ENCODE measurements at places on chromosomes 6 and 20.

- no peak for DNase-seq
Measured at GRCh38 chr6:153621491-153621890, 417.5 kb upstream of the OPRM1 start.

- DNase-seq = no peak
Measured at GRCh38 chr20:50023116-50023805, 40.5 kb downstream of the SNAI1 start.

DNA sequence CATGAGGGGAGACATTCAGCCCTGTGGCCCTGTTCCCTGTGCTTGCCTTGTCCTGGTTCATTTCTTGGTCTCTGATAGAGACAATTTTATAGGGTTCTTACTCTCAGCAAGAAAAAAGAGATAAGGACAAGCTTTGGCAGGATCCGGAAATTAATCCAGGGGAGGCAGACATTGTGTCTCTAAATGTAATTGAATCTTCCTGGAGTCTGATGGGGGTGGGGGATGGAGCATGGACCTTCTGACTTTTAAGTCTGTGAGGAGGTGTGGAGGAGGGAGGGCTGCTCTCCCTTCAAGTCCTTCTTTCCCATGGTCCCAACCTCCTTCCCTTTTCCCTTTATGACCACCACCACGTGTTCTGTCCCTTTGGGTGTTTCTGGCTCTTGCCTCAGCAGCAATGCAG lies 512.7 kb downstream of the DHX35 start:
- no peak for DNase-seq

DNA sequence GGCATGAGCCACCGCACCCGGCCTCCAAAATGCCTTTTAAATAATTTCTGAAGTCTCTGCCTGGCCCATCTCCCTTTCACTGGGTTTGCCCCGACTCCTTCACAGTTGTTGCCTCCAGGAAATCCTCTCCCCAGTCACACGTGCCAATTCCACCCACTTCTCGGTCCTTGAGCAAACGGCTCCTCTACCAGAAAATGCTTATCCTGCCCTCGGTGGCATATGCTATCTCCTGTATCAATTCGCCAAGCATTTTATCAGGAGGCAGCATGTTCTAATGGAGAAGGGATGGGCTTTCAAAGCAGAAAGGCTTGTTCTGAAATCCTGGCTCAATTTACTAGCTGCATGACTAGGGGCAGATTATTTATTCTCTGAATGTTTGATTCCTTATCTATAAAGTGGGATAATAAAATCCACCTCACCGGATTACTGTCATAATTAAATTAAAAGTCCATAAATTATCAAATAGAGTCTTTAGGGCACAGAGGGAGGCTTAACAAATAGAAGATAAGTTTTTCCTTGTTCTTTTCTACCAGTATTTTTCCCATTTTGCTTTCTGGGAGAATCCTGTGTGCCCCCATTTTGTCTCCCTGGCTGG lies 66.3 kb downstream of the PPP1R3G start:
- no peak for DNase-seq

- DNase-seq = peak; percentile 88
Measured at GRCh38 chr6:36432151-36432671, 10.4 kb downstream of the PXT1 start.

DNA sequence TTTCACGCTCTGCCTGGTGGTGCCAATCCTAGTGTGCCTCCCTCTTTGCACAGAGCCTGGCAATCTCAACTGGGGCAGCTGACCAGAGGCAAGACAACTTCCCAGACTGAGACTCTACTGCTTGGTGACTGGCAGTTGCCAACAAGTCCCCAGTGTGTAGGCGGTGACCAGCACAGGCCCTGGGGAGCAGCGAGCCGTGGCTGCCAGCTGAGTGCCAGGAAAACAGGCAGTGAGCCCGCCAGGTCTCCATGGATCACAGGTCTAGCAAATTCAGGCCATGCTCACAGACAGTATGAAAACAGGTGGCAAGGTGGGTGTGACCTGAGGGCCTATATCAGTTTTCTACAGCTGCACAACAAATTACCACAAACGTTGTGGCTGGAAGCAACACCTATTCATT lies 289.9 kb downstream of the KIF16B start:
- DNase-seq = no peak

- DNase-seq = peak; percentile 23
Measured at GRCh38 chr6:34145161-34146020, 496 bp downstream of the GRM4 start.

GRCh38 chr6:161192636-161193411 lies 81.0 kb downstream of the AGPAT4 start:
- no peak for DNase-seq

DNA sequence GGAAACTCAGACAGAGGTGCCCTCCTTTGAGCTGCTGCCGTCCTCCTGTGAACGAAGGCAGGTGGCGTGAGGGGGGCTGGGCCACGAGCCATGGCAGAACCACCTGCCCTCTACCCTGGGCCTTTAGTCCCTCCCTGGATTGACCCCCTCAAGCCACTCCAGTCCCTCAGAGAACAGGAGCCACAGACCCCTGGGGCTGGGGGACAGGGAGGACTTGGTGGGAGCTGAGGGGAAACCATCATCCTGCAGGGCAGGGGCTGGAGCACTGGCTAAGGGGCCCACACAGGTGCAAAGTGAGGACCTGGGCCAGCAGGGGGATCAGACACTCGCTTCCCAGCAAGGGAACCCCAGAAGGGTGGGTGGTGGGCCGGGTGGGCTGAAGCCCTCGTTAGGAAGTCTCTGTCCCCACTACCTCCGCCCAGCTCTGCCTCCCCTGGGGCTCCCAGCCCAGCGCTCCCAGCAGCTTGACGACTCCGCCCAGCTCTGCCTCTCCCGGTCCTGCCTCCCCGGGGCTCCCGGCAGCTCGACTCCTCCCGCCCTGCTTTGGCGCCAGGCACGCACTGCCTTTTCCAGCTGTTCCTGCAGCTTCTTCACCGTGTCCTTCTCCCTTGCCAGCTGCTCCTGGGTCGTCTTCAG lies 44.4 kb downstream of the DSTN start:
- DNase-seq = no peak

DNA sequence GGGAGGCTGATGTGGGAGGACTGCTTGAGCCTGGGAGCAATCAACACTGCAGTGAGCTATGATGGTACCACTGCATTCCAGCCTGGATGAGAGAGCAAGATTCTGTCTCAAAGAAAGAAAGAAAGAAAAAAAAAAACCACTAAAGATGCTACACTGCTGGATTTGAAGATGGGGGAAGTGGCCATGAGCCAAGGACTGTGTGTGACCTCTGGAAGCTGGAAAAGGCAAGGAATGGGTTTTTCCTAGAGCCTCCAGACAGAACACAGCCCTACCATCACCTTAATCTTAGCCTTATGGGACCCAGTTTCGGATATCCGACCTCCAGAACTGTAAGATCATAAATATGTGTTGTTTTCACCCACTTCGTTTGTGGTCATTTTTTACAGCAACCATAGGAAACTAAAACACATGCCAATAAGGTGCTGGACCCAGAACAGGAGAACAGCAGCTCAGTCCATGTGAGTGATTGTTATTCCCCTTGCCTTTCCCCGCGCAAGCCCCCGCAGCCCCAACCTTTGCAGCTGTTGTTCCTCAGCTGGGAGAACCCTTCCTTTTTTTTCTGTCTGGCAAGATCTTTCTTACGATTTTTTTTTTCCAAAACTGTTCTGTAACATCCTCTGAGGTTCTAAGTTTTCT lies 11.1 kb upstream of the VAPB start:
- DNase-seq = peak; percentile 19

DNA sequence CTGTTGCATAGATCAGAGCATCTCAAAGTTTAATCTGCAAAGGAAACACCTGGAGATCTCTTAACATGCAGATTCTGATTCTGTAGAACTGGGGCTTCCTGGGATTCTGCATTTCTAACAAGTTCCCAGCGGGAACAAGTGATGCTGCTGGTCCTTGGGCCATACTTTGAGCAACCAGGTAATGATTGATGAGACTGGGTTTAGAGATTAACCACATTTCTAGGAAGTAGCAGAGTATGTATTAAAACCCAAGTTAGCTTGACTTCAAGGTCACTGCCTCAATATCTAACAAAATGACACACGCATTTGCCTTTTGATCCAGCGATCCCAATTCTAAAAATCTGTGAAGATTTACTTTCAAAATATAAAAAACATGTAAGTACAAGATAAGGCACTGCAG lies 83.0 kb upstream of the DTNBP1 start:
- DNase-seq = no peak

DNA sequence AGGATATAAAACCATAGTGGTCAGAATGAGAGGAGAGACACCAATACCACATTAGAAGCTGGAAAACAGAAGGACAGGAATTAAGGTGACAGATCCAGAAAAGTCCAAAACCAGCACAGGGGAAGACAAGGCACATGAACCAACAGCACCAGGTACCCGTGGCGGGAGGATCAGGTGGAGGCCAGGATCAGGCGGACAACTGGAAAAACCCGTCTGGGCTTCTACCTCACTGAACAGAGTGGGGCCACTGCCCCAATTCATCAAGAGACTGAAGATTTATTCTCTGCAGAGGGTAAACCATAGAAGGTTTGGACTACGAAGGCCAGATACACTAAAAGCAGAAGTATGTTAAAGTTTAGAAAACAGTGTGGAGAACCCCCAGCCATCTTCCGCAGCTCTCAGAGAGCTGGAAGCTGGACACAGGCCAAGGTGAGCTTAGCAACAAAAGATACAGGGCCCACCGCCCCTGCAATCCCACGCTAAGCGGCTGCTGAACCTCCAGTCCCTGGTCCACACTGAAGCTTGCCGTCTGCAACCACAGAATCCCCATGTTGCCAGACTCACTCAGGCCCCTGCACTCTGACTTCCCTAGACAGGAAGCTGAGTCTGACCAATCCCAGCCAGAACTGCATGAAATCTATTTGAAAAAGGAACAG lies 29.9 kb downstream of the ABHD12 start:
- peak; percentile 57 for DNase-seq

GRCh38 chr6:11430036-11430435 lies 107.5 kb upstream of the TMEM170B start:
- DNase-seq = peak; percentile 69

DNA sequence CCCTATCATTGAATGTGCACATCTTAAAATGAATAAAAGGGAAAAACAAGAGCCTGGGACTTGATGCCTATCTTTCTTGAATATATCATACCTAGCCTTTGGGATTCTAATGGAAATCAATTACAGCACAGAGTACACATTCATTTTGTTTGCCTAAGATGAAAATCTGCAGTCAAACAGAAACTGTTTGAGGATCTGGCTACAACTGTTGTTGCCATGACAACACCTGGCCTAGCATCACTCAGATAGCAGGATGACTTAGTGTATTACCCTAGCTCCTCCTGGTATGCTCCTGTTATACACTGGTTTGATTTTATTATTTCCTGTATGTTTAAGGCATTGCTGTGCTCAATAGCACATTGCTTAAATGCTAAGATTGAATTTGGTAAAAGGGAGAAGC lies 71.5 kb upstream of the LAMP5 start:
- DNase-seq = peak; percentile 23

GRCh38 chr20:5146871-5147592 lies 20.2 kb downstream of the CDS2 start:
- DNase-seq = no peak

GRCh38 chr20:4548552-4548951 lies 173.2 kb upstream of the PRND start:
- DNase-seq = no peak

Data from fibroblast of upper back skin (primary cell).